ENCODE measurements at places on chromosomes 16 and 17.

DNA sequence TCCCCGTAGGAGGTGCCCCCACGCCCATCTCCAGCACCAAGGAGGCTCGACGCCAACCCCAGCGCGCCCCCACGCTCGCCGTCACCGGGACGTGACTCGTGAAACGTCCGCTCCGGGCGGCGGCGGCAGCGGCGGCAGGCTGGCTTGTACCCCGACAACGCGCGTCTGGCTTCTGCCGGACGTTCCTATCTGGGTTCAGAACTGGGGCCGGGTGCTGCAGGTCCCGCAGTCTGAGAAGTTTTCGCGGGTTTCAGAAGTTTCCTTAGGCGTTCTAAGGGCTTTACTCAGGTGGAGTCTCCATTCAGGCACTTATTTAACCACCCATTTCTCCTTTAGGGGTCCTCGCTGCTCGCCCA is 672 bp upstream of the ALKBH5 start:
- peak; percentile 63 for DNase-seq

- DNase-seq, result no peak
These were observed 148.4 kb downstream of the TOX3 start for GRCh38 chr16:52398491-52398960.

GRCh38 chr16:49809062-49809461 is 46.9 kb downstream of the ZNF423 start:
- no peak for DNase-seq

GRCh38 chr16:56549744-56550385 is 15.0 kb upstream of the MT4 start:
- DNase-seq, result no peak

- no peak for DNase-seq
These were observed 12.6 kb upstream of the OR1F1 start for GRCh38 chr16:3175157-3176093.

DNA sequence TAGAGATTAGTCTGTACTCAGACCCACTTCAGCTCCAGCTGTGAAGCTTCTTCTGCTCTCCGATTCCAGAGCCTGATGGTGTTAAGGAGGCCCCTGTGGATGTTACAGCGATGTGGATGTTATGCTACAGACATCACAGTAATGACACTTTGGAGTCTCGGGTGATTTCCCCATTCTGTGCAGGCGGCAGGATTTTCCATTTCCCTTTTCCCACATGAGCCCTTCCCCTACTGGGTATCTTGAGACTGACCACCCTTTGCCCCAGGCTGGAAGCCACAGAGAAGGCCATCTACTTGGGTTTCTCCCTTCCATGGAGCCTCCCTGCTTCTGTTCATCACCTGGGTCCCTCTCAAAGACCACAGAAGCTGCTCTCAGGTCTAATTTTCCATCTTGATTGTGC is 78.3 kb downstream of the KCNJ12 start:
- DNase-seq, result no peak
